ENCODE measurements at places on chromosomes 12 and 14. TPM values are rescaled to one million over a fixed set of nuclear protein-coding genes. Genes with fewer than 3 reads are reported as not detected.

The MED6 gene
- 45.7 TPM for total RNA-seq

The CAMKK2 gene
- 32.2 TPM for total RNA-seq

The ZDHHC22 gene
- total RNA-seq, result not detected

GRCh38 chr12:78863482-78864402 lies 832 bp upstream of the SYT1 start:
- peaks cover 2% of the 10 kb centered on the region for H3K4me1 ChIP-seq
- peaks cover 8% of the 10 kb centered on the region for H3K27me3 ChIP-seq
- no peak overlapping the region for H3K27ac ChIP-seq
- no peak overlapping the region for H3K4me3 ChIP-seq
- H3K36me3 ChIP-seq, result no peaks in the 10 kb centered on the region

- no peaks in the 10 kb centered on the region for H3K27me3 ChIP-seq
- H3K4me3 ChIP-seq, result no peak overlapping the region
- DNase-seq, result no peak
- H3K27ac ChIP-seq, result no peak overlapping the region
- peaks cover 52% of the 10 kb centered on the region for H3K4me1 ChIP-seq
Observed at GRCh38 chr12:98401427-98401826, 114.0 kb upstream of the TMPO start.

GRCh38 chr12:39986674-39987073 lies 119.2 kb downstream of the SLC2A13 start:
- no peaks in the 10 kb centered on the region for H3K4me1 ChIP-seq
- no peaks in the 10 kb centered on the region for H3K36me3 ChIP-seq
- H3K27ac ChIP-seq, result no peak overlapping the region

- no peak overlapping the region for H3K4me3 ChIP-seq
- no peaks in the 10 kb centered on the region for H3K4me1 ChIP-seq
- DNase-seq, result no peak
Observed at GRCh38 chr12:126727218-126728075, 1539.5 kb upstream of the TMEM132C start.

DNA sequence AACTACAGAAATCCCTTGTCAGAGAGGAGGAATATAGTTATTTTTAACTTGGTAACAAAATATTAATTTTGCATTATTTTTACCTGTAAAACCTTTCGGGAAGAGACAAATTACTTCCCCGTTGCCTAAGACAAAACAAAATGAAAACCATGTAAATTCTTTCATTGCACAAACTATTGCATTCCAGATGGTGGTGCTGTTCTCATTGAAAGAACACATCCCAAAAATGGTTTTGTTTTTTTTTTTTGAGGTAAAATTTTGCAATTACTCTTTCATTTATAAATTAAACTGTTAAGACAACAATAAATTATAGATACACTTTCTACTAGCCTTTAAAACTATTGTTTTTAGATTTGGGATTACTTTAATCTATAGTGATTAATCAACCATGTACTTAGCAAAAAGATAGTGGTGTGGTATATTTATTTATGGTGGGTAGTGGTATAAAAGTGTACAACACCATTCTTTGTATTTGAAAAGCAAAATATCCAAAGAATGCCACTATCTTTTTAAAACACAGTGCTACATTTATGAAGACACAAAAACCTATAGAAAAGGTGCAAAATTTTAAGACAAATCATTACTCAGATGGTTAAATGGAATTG lies 115.5 kb downstream of the SLC38A1 start:
- H3K27ac ChIP-seq, result no peak overlapping the region
- H3K4me3 ChIP-seq, result no peak overlapping the region
- H3K4me1 ChIP-seq, result peaks cover 9% of the 10 kb centered on the region
- no peak for DNase-seq
- H3K27me3 ChIP-seq, result peaks cover 4% of the 10 kb centered on the region
- H3K36me3 ChIP-seq, result peaks cover 10% of the 10 kb centered on the region

GRCh38 chr12:20232931-20233675 lies 135.2 kb upstream of the PDE3A start:
- H3K27me3 ChIP-seq, result no peaks in the 10 kb centered on the region
- H3K36me3 ChIP-seq, result no peaks in the 10 kb centered on the region
- H3K4me1 ChIP-seq, result no peaks in the 10 kb centered on the region
- no peak overlapping the region for H3K27ac ChIP-seq
- H3K4me3 ChIP-seq, result no peak overlapping the region

DNA sequence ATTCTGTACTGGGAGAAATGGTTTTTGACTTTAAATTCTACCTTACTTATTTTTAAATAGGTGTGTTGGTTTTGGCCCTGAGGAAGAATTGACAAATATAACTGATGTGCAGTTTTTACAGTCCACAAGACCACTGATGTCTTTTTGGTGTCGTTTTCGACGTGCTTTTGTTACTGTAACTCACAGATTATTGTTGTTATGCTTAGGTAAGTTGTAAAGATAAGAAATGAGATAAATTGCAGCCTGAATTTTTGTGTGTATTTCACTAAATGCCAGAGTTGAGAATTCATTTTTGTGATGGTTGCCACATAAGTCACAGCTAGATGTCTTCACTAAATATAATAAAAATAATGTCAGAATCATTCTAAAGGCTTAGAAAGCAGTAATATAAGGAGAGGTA lies 39.9 kb upstream of the MSRB3 start:
- H3K27ac ChIP-seq, result no peak overlapping the region
- no peaks in the 10 kb centered on the region for H3K4me1 ChIP-seq
- H3K4me3 ChIP-seq, result no peak overlapping the region

Measured in activated CD8-positive, alpha-beta T cell treated with anti-CD3 and anti-CD28 coated beads, Interleukin-2, amount 10 ng/mL, durations not matched to agents 7 days and 5 days (primary cell).